Activated CD4-positive, alpha-beta T cell treated with anti-CD3 and anti-CD28 coated beads for 4 hours (primary cell): ENCODE measurements at places on chromosomes 7 and 10.

DNA sequence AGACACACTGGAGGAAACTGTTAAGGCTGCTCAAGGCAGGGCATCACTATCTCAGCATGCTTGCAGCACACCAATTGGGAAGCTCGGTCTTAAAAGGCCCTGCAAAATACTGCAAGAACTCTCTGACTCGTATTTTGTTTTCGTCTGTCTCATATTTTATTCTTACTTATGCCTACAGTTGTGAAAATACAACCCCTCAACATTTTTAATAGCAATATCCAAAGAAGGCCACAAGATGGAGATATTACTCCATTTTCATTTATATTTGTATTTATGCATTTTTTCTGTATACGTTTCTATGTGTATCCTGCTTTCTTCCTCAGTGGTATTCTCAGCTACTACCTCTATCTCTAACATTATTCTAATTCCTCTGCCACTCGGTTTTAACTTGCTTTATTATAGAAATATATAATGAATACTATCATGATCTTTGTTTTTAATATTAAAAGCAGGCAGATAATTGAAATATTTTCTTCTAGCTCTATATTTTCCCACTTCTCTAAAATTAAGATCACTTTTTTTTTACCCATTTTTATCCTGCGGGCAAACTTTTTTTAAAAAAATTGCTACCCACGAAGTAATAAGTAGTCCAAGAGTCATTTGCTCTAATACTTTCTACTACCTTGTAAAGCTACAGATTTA, 10.0 kb downstream of the DNAJC1 start:
- no peak for DNase-seq

- DNase-seq: no peak
Measured at GRCh38 chr7:120539321-120539720, 266.3 kb downstream of the KCND2 start.

DNA sequence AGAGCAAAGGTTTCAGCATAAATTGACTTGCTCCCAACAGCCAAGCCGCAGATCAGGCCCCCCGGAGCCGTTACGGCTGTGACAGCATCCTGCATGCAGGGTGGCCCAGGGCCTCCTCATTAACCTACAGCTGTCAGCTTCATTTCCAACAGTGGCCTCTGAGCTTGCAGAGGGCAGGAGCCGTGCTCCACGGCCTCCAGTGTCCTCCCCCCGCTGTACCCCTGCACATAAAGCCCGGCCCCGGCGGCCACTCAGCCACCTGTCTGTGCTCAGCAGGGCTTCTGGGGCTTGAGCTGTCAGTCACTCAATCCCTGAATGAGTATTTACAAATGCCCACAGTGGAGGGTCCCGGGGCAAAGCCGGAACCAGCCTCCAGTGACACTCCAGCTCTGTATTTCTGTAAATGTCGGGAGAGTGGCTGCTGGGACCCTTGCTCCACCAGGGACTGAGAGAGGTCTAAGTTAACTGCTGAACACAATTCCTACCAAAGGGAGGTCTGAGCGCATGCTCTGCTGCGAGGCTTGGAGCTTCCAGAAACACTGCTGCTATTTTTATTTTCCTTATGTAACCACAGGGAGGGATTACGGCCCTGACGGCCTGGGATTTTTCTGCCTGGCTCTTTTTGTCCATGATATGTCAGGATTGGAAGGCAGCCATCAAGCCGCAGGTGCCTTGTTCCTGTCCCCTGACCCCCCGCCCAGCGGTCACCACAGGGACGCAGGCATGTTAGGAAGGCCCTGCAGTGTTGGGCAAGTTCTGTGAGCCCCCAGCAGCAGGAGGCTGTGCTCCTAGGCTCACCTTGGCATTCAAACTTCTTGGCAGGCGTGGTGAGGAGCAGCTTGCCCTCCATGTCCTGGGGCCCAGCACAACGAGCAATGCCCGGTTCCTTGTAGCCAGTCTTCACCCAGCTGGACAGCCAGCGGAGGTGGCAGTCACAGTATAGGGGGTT, 165.0 kb downstream of the SLIT1 start:
- DNase-seq: no peak

DNA sequence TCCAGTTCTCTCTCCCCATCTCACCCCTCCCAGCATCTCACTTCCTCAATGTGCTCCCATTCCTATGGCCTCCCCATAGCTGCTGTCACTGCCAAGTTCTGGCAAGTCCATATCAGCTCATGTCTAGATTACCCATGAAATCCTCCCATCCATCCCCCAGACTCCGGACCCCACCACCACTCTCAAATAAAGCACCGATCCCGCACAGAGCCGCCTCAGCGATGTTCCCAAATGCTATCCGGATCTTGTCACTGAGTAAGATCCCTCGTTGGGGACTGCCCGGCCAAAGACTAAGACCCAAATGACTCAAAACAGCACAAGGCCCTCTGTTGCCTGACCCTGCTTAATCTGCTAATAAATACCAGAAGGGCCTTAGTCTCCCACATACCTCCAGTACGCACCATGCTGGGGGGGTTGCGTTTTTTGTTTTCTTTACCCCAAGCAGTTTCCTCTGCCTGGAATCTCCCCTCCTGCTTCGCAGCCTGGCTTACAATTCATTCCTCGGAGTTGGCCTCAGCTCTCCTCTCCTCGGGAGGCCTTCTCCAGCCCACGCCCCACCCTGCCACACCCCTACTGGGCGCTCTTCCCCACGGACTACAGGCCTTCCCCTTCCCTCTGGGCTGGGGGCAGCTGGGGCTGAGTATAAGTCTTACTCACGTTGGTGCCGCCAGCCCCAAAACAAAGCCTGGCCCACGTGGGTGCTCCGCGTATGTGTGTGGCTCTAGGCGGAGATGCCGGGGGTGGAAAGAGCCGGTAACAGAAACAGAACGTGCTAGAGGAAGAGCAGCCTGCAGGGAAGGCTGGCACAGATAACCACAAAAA, 1.8 kb upstream of the DUSP5 start:
- DNase-seq: peak; percentile 81

DNA sequence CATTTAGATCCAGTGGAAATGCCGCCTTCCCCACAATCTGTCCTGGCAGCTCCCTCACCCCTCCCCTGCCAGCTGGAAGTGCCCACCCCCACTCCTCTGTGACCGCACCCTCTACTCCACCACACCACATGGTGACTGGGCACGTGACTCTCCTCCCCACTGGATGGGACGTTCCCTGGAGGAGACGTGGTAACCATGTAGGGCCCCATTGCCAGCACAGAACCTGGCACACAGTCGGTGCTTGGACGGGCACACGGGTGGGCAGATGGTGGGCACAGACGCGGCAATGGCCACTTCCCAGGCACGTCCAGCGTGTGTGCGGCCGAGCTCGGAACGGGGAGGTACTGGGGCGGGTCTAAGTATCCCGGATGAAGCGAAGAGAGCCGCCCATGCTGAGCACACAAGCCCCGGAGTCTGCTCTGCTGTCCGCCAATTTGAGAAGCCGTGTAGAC, 245.6 kb downstream of the MAD1L1 start:
- DNase-seq: no peak

DNA sequence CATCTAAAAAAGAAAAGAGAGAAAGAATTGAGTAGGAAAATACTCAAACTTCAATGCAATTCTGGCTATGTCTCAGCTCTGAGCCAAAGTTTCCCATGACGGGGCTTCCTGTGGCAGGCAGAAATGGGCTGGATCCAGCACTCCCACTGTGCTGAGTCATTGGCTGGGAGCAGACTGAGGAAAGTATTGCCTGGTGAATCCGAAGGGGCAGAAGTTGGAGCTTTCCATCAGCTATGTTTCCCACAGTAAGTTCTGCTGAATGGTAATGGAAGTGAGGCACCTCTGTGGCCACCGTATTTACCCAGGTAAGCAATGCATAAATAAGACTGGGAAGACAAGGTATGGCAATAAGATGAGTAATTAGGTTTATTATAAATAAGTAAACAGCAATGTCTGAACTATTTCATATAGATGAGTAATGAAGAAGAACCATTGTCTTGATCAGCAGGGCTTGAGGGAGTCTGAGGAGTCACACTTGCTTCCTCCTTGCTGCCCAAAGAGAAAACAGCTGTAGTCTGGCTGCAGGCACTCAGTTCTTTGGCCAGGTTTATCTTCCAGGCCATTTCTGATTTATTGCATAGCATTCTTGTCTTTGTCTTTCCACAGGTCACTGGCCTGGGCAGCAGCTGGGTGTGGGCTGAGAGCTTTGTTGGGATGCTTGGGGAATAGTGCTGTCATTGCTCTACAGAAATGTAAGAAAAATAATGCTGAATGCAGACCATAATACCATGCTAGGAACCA, 255.3 kb downstream of the DNAJB9 start:
- no peak for DNase-seq

DNA sequence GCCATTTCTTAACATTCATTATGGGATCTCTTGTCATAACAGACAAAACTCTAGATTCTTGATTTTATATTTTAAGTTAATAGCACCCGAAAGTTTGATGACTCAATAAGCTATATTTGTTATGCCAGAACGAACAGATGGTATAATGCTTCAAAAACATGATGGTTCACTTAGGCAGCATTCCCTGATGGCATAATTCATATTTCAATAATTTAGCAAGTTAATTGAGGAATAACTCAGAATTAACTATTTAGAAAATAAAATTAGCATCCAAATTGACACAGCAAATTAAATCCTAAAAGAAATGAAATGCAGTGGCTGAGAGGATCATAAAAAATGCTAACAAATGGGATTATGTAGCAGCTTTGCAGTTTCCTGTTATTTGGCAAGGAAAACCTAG, 260.8 kb upstream of the MBL2 start:
- DNase-seq: no peak

- DNase-seq: no peak
Measured at GRCh38 chr7:102275123-102275703, 11.5 kb upstream of the SH2B2 start.

GRCh38 chr10:125557311-125557710, 125.7 kb downstream of the TEX36 start:
- no peak for DNase-seq

- no peak for DNase-seq
Measured at GRCh38 chr7:108461840-108462239, 5.6 kb upstream of the NRCAM start.

DNA sequence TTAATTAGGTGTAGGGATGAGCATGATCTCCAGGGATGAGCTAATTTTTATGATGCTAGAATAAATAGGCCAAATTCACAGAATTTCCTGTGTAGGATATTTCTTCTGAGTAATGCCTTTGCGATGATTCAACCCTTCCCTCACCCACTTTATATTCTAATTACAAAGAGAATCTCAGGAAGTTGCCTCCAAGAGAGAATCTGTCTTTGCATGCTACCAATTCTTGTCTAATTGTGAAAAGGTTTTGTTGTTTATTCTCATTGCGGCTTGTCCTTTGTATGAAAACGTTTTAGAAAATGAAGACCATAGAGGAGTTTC, 6.3 kb downstream of the C7orf57 start:
- DNase-seq: no peak

GRCh38 chr7:36775061-36775620, 50.8 kb upstream of the AOAH start:
- no peak for DNase-seq

GRCh38 chr10:48390933-48391845, 84.7 kb downstream of the MAPK8 start:
- DNase-seq: no peak

DNA sequence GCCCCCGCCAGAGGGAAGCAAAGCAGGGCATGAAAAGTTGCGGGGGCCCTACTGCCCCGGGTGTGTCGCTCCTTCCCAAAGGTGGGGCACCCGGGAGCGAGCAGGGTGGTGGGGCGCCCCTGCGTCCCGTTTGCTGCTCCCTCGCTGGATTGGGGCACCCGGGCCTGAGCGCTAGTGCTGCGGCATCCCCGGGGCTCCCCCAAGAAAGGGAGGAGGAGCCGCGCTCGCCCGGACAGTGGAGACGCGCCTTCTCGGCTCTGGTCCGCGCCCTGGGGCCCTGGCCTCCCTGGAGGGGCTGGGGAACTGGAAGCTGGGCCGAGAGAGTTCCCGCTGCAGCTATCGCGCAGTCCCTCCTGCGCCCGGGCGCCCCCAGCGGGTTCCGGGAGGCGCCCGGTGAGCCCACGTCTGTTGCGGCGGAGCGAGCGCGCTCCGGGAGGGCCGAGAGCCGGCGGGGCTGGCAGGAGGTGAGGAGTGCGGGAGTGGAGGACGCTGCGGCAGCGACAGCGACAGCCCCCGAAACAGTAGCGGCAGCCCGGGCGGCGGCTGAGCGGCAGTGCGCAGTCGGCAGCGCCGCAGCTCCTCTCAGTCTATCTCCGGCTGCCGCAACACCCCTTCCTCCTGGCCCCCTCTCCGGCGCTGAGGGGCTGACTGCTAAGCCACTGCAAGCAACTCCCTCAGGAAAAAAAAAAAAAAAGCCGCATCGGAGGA, 504 bp upstream of the BMPER start:
- no peak for DNase-seq

GRCh38 chr10:59079386-59080226, 96.8 kb upstream of the PHYHIPL start:
- DNase-seq: no peak

DNA sequence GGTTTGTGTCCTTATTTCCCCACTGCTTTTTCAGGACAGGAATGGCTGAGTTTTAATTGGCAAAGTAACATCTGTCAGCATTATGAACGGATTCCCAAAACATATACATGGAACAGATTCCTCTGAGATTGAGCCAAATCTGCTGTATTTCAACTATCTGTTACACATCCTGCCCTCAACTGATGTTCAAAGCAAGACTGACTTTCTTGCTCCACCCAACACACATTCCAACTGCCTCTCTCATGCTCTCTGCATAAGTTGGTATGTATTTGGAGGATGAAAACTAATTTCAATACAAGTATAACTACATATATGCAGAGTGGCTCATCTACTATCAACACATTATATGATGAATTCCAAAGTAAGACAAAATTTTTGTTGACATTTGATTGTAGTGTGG, 342.2 kb downstream of the GATA3 start:
- DNase-seq: no peak

DNA sequence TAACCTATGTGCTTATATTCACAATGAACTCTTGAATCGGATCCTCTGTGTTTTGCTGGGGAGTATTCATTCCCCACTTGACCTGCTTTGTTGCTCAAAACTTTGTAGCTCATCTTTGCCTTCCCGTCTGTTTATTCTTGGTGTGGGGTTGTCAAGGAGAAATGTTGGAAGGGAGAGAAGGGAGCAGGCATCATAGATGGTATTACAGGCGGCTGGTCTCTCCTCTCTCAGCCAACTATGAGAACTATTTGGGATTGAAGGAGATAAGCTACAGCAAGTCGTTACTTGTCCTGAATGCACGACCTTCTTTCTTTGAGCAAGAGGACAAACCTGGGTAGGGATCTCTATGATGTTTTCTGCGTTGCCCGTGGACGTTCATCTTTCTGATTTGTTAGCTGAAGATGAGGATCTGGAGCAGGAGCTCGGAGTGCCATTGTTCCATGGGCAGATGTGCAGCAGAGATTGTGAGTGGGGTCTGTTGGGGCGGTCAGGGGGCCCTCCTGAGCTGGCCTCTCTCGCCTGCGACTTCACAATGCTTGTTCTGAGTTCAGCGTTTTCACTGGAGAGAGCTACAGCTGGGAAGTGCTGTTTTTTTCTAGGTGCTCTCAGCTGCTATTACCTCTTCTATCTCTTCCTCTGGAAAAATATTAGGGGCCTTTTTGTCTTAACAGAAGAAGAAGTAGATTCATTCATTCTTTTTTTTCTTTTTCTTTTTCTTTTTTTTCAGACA, 126.9 kb upstream of the KLF6 start:
- no peak for DNase-seq
